ENCODE measurements at places on chromosomes 7 and 10.

DNA sequence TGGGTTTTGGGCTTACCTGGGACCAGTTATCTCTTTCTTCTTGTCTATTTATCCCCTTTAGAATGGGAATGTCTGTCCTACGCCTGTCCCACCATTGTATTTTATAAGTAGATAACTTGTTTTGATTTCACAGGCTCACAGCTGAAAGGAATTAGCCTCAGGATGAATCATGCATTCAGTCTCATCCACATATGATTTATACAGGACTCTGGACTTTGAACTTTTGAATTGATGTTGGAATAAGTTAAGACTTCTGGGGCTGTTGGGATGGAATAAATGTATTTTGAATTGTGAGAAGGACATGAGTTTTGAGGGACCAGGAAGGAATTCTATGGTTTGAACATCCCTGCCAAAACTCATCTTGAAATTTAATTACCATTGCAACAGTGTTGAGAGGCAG, 112.6 kb downstream of the AMPH start:
- no peak for DNase-seq

GRCh38 chr10:5509691-5510090, 10.3 kb upstream of the CALML5 start:
- DNase-seq, result no peak

GRCh38 chr7:128710481-128710880, 28.7 kb upstream of the CALU start:
- DNase-seq, result no peak

DNA sequence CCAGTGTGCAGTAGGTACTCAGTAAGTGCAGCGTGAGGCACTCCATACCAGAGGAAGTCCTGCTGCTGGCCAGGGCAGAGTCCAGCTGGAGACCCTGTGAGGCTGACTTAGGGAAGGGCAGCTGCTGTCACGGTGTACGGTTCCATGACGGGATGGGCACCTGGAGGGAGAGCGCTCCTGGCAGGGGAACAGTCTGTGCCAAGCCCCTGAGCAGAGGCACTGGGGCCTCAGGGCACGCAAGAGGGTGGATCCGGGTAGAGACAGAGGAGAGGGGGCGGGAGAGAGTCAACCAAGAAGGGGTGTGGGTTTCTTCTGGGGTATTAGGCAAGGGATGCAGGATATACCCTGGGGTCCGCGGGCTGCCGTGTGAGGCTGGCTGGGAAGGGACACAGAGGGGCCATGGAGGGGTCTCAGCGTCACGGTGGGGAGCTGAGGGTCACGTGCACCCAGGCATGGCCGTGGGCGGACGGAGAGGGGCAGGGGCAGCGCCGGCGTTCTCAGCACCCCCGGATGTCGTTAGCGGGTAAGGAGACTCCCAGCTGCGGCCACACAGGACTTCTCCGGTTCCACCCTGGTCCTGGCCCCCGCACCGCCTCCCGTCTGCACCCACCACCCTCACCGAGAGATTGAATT, 70.5 kb downstream of the MICALL2 start:
- no peak for DNase-seq

- no peak for DNase-seq
These were observed 315.5 kb downstream of the MAGI2 start for GRCh38 chr7:79137942-79138341.

GRCh38 chr7:155378959-155379871, 78.7 kb upstream of the EN2 start:
- DNase-seq, result no peak

- no peak for DNase-seq
These were observed 22.0 kb downstream of the TMEM176B start for GRCh38 chr7:150778014-150778737.

GRCh38 chr7:101235050-101235449, 2.6 kb downstream of the CLDN15 start:
- DNase-seq, result no peak
